ENCODE measurements at places on chromosomes 6 and 20. TPM values are rescaled to one million over a fixed set of nuclear protein-coding genes. Genes with fewer than 3 reads are reported as not detected.

GRCh38 chr6:27556406-27556805 is 83.5 kb upstream of the ZNF184 start:
- H3K4me1 ChIP-seq: peaks cover 12% of the 10 kb centered on the region
- peaks cover 5% of the 10 kb centered on the region for H3K36me3 ChIP-seq
- peaks cover 70% of the 10 kb centered on the region for H3K27me3 ChIP-seq
- no peak overlapping the region for H3K27ac ChIP-seq
- H3K4me3 ChIP-seq: no peak overlapping the region

DNA sequence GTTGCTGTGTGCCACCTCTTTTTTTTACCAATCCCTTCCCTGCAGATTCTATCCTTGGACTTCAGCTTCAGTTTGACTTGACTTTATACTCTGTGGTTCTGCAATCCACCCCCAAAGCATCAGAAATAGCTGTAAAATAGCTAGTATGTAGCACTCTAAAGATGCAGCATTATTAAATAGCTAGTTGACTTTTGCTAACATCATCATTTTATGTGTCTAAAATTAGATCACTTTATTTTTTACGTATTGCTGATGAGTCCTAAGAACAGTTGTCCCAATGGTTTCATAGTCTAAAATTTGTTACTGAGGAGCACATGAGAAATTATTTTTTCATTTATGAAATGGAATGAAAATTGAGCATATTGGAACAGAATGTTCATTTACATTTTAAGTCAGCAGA is 138.2 kb downstream of the NKAIN2 start:
- H3K27ac ChIP-seq: no peak overlapping the region
- H3K4me1 ChIP-seq: no peaks in the 10 kb centered on the region
- no peaks in the 10 kb centered on the region for H3K27me3 ChIP-seq
- DNase-seq: no peak

DNA sequence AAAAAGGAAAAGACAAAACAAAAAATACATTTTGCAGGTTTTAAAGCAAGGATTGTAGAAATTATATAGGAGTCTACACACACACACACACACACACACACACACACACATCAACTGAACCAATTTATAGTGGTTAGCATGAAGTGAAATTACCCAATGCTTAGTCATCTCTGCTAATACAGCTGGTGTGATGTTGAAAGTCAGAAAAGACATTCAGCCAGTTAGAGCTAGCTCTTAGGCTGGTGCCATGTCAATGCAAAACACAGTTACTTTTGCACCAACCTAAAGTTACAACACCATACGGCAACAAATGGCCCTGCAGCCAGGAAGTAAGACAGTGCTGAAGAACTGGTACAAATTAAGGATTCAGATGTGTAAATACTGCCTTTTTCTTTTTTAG is 15.2 kb downstream of the FAM210B start:
- H3K27me3 ChIP-seq: no peaks in the 10 kb centered on the region
- H3K4me3 ChIP-seq: no peak overlapping the region
- H3K36me3 ChIP-seq: peaks cover 59% of the 10 kb centered on the region

- H3K27me3 ChIP-seq: peaks cover 10% of the 10 kb centered on the region
- no peaks in the 10 kb centered on the region for H3K4me1 ChIP-seq
- no peak for DNase-seq
- H3K27ac ChIP-seq: no peak overlapping the region
- H3K36me3 ChIP-seq: no peaks in the 10 kb centered on the region
- H3K4me3 ChIP-seq: no peak overlapping the region
These were observed 11.7 kb downstream of the PTPRK start for GRCh38 chr6:128508588-128509296.

- peak overlapping the region; percentile 78 for H3K4me3 ChIP-seq
- H3K36me3 ChIP-seq: peaks cover 16% of the 10 kb centered on the region
- peak overlapping the region; percentile 97 for H3K27ac ChIP-seq
These were observed 11.4 kb upstream of the TAF8 start for GRCh38 chr6:42038811-42039408.

GRCh38 chr6:53718597-53719460 is 53.3 kb upstream of the KLHL31 start:
- DNase-seq: peak; percentile 81
- peaks cover 28% of the 10 kb centered on the region for H3K27me3 ChIP-seq
- H3K4me3 ChIP-seq: no peak overlapping the region
- H3K4me1 ChIP-seq: peaks cover 5% of the 10 kb centered on the region

- H3K36me3 ChIP-seq: no peaks in the 10 kb centered on the region
- H3K4me3 ChIP-seq: no peak overlapping the region
- peaks cover 7% of the 10 kb centered on the region for H3K27me3 ChIP-seq
- H3K27ac ChIP-seq: no peak overlapping the region
- H3K4me1 ChIP-seq: no peaks in the 10 kb centered on the region
- no peak for DNase-seq
These were observed 82.5 kb upstream of the PLEKHG1 start for GRCh38 chr6:150517175-150517574.

- no peaks in the 10 kb centered on the region for H3K36me3 ChIP-seq
- H3K4me1 ChIP-seq: peaks cover 15% of the 10 kb centered on the region
- peaks cover 19% of the 10 kb centered on the region for H3K27me3 ChIP-seq
These were observed 312.7 kb upstream of the SGK1 start for GRCh38 chr6:134630508-134631121.

DNA sequence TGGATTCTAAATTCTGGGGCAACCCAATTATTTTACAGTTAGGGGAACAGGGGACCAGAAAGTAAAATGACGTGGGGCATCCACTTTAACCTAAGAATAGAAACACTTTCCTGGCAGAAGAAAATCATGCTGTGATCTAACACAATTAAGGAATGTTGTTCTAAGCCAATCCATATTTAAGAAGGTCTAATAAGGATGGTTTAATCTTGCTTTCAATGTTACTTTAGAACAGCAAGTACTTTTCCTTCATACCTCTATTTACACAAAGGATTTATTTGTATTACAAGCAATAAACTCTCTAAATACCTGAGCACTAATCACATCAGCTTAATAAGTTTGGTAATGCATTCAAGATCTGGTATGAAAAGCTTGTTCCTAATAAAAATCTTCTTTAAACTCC is 32.4 kb downstream of the SLC2A12 start:
- H3K36me3 ChIP-seq: no peaks in the 10 kb centered on the region
- DNase-seq: no peak
- H3K27me3 ChIP-seq: peaks cover 12% of the 10 kb centered on the region
- no peak overlapping the region for H3K27ac ChIP-seq

- H3K36me3 ChIP-seq: peaks cover 20% of the 10 kb centered on the region
- H3K27ac ChIP-seq: peak overlapping the region; percentile 96
- DNase-seq: peak; percentile 62
These were observed 760 bp upstream of the IBTK start for GRCh38 chr6:82248273-82248735.

DNA sequence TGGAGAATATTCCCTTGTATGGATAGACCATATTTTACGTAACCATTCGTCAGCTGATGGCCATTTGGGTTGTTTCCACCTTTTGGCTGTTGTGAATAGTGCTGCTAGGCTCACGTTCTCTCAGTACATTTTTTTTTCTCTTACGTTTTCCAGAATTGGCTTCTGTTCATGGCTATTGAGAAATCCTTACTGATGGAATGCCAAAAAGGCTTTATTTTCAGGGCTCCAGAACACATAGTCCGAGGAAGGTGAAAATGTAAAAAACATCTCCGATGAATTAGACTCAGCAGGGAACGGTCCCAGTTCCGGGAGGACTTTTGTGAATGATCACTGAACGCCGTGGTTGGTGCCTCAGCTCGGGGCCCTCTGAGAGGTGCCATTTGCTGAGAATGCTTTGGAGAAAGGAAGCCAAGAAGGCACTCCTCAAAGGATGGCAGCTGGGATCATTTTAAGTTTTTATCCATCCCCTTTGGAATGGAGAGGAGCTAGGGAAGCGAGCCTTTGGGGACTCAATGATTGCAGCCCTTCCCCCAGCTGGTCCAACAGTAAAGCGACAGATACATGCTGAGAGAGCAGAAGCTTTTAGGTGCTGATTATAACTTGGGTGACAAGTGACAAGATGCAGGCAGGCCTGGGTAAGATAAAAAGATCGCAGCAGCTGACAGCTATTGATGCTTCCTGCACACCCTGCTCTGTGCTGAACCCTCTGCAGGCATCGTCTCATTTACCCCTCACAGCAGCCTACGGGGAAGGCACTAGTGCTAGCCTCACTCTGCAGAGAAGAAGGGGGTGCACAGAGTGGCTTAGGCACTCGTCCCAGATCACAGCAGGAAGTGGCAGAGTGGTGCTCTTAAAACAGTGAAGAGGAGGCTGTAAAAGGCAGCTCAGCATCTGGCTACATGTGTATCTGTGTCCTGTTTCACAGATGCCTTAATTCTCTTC is 133.4 kb upstream of the KCNG1 start:
- H3K27ac ChIP-seq: no peak overlapping the region
- H3K27me3 ChIP-seq: peaks cover 36% of the 10 kb centered on the region
- no peaks in the 10 kb centered on the region for H3K36me3 ChIP-seq
- no peak for DNase-seq
- no peaks in the 10 kb centered on the region for H3K4me1 ChIP-seq
- H3K4me3 ChIP-seq: no peak overlapping the region

DNA sequence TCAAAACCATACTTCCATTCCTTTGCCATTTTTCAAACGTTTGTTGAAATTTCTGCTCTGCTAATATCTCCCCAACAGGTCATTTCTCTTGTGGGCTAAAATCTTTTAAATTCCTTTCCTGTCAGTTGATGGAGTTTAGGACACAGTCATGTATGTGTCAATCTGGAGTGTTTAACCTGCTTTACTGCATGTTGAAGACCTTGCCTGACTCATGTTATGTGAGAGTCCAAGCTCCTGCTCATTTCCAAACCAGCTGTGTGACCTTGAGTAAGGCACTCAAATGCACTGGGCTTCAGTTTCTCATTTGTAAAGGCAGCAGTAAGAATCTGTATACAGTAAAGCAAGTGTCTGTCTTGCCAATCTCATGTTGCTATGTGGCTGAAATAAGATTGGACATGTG is 171.9 kb upstream of the SPACA1 start:
- H3K36me3 ChIP-seq: no peaks in the 10 kb centered on the region
- H3K27ac ChIP-seq: no peak overlapping the region
- no peaks in the 10 kb centered on the region for H3K4me1 ChIP-seq
- no peak for DNase-seq

DNA sequence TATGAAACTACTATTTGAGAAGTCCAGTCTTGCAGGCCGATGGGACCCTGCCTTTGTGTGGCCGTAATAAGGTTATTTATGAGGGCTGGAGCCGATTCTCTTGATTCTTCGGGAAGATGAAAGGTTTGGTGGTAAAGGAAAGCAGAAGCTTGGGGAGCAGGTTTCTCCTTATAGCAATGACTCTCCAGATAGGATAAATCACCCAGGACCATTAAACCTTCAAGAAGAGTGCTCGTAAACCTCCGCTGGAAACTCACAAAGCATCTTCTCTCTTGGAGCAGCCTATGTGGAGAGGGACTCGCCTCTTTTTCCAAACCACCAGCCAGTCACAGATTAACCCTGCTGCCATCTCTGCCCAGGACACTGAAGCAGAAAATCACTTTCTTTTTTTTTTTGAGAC is 69.6 kb upstream of the SALL4 start:
- no peaks in the 10 kb centered on the region for H3K36me3 ChIP-seq
- H3K4me3 ChIP-seq: no peak overlapping the region
- H3K27me3 ChIP-seq: peaks cover 2% of the 10 kb centered on the region
- DNase-seq: no peak
- no peak overlapping the region for H3K27ac ChIP-seq

GRCh38 chr6:134347885-134348805 is 30.2 kb upstream of the SGK1 start:
- H3K27ac ChIP-seq: no peak overlapping the region
- H3K27me3 ChIP-seq: no peaks in the 10 kb centered on the region
- DNase-seq: no peak
- H3K4me1 ChIP-seq: peaks cover 29% of the 10 kb centered on the region
- no peaks in the 10 kb centered on the region for H3K36me3 ChIP-seq

- H3K36me3 ChIP-seq: no peaks in the 10 kb centered on the region
- H3K4me1 ChIP-seq: peaks cover 4% of the 10 kb centered on the region
- peaks cover 1% of the 10 kb centered on the region for H3K27me3 ChIP-seq
- DNase-seq: no peak
These were observed 87.3 kb upstream of the NHSL1 start for GRCh38 chr6:138586638-138587037.

DNA sequence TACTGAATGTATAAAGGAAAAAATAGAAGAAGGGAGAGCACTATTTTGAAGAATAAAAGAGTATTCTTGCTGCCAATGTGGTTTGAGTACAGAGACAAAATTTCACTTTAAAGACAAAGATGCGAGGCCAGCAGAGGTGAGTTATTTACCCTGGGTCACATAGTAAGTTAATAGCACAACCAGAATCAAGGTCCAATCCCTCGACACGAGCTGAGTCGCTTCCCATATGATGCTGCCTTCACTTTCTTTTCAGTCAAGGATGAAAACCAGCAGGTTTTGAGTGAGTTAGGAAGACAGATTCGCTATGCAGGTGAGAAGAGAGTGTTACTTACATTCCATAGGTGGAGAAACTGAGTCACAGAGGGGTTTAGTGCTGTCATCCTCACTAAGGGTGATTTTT is 75.8 kb downstream of the F13A1 start:
- H3K4me3 ChIP-seq: no peak overlapping the region
- no peak for DNase-seq
- peaks cover 11% of the 10 kb centered on the region for H3K27me3 ChIP-seq
- H3K27ac ChIP-seq: no peak overlapping the region
- H3K4me1 ChIP-seq: no peaks in the 10 kb centered on the region

DNA sequence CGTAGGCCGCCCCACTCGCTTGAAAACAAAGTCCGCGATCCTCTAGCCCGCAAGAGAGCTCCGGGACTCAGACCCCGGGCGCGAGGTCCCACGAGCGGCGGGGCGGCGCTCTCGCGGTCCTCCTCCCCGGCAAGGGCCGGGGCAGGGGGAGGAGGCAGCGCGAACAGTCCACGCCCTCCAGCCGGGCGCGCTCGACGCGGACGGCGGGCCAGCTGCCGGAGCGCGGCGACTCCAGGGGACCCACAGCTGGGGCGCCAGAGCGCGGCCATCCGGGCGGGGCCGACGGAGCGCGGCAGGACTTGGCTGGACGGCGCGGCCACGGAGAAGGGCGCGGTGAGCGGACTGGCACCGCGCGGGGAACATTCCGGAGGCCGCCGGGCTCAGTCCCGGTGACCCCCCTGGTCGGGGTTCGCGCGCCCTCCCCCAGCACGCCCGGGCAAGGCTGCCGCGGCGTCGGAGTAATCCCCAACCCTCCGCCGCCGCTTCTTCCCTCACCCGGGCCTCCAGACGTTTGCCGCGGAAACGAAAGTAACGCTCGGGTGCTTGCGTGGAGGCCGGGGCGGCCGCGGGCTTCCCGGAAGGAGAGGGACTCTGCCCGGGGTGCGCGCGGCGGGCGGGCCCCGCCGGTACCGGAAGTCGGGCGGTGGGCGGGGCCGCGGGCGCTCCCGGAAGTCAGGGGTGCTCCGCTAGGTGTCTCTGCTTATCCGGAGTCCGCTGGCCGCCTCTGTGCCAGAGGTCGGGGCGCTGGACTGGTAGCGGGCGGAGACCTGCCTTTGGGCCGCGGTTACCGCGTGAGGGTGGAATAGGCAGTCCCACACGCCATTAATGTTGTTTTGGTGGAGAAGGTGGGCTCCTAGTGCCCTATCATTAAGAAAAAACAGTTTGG is at the start of gene RIPK1:
TSS of gene RIPK1 (plus strand) at position 166 of the 886 bp plus-strand sequence. CDS start 8,330 bp downstream, outside the sequence.
- H3K27ac ChIP-seq: peak within 1 kb of the TSS; percentile 97
- no peaks in the 10 kb centered on the region for H3K27me3 ChIP-seq
- DNase-seq: peak; percentile 99

TFAP2C gene
- not detected for total RNA-seq

RAET1E gene
- not detected for total RNA-seq

MCCD1 gene
- total RNA-seq: not detected

WFDC12 gene
- not detected for total RNA-seq

MAS1 gene
- not detected for total RNA-seq

TCP11 gene
- total RNA-seq: not detected

NEDD9 gene
- 36.9 TPM for total RNA-seq

PPP1R14C gene
- total RNA-seq: 0.21 TPM

MPIG6B gene
- not detected for total RNA-seq

RRAGD gene
- total RNA-seq: 10.9 TPM

PXDC1 gene
- 0.12 TPM for total RNA-seq

LTB gene
- total RNA-seq: 136 TPM

IL17A gene
- not detected for total RNA-seq

All from activated CD4-positive, alpha-beta T cell treated with anti-CD3 and anti-CD28 coated beads, Interleukin-2, amount 10 ng/mL, durations not matched to agents 24 days and 14 days (primary cell).